Activated T-helper 1 cell treated with anti-CD3 and anti-CD28 coated beads, Interleukin-2, amount 50 U/mL, for 16 hours (primary cell): ENCODE measurements at places on chromosomes 12 and 14.

GRCh38 chr12:8696442-8697090 lies 1.2 kb upstream of the RIMKLB start:
- no peak for DNase-seq

- no peak for DNase-seq
These were observed 29.0 kb downstream of the MAGOHB start for GRCh38 chr12:10584415-10584814.

DNA sequence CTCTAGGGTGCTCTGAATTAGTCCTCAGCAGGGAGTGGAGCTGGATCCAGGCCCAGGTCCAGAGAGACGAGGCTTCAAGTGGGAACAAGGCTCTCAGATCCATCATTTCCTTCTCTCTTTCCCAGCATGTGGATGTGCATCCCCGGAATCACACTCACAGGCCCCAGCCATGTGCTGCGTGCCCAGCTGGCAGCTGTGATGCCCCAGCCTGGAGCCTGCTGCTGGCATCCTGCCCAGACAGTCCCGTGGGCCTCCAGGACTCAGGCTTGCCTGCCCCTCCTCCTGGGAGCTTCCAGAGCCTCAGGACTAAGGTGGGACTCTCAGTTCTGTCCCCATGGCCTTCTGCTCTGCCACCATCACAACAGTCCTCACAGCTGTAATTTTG lies 6.2 kb upstream of the KRT84 start:
- DNase-seq, result no peak

- no peak for DNase-seq
These were observed 12.7 kb downstream of the CCND2 start for GRCh38 chr12:4286228-4286627.

- DNase-seq, result no peak
These were observed 15.0 kb downstream of the GXYLT1 start for GRCh38 chr12:42129595-42130204.

GRCh38 chr12:13841358-13841757 lies 140.0 kb downstream of the GRIN2B start:
- DNase-seq, result no peak

DNA sequence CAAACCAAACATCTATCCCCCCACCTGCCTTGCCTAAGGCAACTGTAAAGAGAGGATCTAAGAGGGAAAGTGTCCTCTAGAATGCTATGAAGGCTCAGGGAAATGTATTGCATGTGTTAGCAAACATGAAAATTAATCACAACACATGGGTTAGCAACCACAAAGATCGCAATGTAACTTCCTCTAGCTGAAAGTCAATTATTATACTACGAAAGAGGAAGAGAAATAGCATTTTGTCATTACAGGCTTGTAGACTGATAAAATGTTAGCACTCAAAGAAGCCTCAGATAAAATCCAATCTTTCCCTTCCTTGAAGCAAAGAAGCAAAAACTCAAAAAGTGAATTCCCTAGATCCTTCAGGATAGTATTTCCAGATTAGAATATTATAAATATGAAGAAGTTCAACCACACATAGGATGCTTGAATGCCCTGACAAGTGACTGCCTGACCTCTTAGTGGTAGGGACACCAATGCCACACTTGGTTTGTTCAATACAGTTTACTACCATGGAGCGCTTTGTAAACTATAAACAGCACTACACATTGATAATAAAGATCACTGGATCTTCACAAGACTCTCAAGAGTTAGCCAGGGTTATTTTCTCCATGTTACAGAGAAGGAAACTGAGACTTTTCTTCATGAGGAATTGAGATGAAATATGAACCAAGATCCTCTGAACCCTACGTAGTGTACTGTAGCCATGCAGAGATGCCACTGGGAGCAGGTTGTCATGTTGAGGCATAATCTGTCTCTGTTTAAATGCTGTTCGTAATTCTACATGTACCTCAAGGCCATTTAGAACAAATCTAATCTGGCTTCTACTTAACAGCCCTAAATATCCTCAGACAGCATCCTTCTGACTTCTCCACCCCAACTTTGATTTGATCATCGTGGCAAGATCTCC lies 100.7 kb downstream of the ITPR2 start:
- no peak for DNase-seq

DNA sequence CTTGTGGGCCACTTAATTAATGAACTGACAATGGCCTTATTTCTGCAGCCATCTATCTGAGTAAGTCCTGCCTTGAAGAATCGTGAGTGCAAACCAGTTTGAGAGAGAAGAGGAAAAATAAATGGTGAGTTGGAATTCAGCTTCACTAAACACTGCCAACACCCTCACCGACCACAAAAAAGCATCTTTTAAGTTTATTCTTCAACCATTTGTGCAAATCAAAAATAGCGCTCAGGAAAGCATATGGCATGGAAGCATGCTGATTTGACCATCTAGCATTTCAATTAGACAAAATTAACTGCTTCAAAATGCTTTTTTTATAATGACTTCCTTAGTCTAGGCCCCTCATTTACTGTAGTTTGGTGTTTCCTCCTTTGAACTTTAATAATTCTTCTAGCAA lies 294.0 kb downstream of the PPFIA2 start:
- DNase-seq, result no peak

- DNase-seq, result no peak
These were observed 160.3 kb downstream of the PRKCH start for GRCh38 chr14:61481701-61482100.

GRCh38 chr12:130989391-130989790 lies 35.7 kb downstream of the ADGRD1 start:
- DNase-seq, result no peak

DNA sequence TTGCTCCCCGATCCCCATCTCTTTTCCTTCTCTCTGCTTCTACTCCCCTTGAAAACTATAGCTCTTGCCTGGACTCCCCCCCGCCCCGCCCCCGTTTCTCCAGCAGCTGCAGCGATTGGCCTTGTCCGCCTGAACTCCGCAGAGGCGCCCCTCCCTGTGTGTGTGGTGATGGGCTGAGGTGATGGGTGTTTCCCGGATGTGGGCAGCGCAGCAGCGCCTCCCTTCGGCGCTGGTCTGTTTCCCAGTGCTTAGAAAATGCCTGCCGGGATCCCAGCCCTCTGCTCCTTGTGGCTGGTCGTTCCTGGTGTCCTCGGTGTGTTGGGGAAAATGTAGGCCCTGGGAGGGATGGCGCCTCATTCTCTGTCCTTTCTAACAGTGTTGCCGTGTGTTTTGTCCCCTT lies 43.3 kb downstream of the GALNT8 start:
- no peak for DNase-seq

DNA sequence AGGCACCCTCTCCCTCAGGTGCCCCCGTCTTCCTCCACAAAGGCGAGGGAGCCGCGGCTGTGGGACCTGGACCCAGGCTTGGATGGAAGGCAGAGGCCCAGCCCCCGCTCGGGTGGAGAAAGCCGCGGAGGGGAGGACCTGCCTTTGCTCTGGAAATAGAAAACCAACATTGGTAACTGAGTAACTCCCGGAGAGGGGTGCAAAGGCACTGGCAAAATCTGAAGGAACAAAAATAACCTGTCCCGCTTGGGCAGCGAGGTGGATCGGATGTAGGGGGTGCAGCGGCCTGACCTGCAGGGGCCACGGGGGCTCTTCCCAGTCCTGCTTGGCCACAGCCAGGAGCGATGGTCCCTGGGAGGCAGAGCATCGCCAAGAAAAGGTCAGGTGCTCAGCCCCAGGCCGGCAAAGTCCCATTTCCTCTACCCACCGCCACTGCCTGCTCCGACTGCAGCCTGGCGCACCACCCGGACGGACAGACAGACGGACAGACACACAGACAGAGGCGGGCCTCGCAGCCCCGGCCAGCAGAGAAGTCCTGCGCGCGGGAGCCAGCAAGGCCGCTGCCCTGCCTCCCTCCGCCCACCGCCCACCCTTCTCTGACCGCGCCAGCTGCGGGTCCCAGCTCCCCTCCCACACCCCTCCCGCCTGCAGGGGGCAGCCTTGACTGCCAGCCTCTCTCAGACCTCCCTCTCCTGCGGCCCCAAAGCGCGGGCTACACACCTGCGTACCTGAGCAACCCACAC lies 21.4 kb upstream of the TMEM106C start:
- no peak for DNase-seq

DNA sequence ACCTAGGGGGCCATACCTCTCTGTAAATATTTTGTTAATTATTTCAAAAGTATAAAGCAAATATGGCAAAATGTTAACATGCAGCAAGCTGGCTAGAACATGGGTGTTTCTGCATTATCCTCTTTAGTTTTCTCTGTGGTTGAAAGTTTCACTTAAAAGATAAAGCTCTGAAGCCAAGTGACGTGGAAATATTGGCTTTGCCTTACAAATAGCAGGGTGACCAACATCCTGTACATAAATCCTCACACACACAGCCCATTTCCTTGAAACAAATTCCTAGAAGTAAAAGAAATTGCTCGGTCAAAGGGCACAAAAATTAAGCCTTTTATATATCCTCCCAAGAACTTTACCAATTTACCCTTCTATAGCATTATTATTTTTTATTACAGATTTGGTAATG lies 10.6 kb upstream of the VWF start:
- DNase-seq, result no peak

GRCh38 chr12:95380997-95381786 lies 92.8 kb upstream of the METAP2 start:
- no peak for DNase-seq

DNA sequence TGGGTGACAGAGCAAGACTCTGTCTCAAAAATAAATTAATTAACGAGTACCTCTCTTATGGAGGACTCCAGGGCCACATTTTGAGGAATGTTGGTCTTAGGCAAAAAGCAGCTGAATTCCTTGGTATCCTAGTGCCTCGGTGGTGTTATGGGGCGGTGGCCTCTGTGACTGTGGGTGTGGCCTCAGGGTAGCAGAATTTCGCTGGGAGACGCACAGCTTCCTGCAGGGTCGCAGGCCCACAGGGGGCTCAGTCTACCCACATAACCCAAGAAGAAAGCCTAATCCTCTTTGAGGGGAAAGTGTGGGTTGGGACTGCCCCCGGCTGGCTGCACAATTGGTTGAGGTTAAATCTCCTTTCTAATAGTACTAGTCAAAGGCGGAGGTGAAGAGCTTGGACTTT lies 11.2 kb upstream of the SERPINA4 start:
- DNase-seq, result no peak

GRCh38 chr12:57591782-57592325 lies 862 bp downstream of the PIP4K2C start:
- no peak for DNase-seq

- DNase-seq, result no peak
These were observed 9.3 kb downstream of the NACA start for GRCh38 chr12:56715798-56716197.

- no peak for DNase-seq
These were observed 23.3 kb upstream of the EMP1 start for GRCh38 chr12:13173012-13173932.

DNA sequence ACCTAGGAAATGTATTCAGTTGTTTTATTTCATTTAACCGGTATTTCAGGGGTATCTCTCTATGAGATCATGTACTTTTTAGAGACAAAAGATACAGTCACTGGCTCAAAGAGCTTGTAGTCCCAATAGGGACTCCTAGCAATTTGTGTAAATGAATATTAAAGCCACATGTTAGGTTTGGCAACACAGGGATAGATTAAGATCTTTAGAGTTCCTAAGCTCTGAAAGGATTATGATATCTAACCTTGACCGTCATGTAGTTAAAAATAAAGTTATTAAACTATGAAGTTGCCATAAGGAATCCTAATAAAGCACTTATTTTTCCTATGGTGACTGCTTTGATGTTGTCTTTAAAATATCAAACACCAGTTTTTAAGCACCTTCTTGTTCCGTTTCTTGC lies 100.4 kb upstream of the FGD4 start:
- DNase-seq, result no peak

GRCh38 chr12:111412830-111413441 lies 7.2 kb downstream of the SH2B3 start:
- DNase-seq, result no peak
